ENCODE measurements at places on chromosomes 5 and 9.

DNA sequence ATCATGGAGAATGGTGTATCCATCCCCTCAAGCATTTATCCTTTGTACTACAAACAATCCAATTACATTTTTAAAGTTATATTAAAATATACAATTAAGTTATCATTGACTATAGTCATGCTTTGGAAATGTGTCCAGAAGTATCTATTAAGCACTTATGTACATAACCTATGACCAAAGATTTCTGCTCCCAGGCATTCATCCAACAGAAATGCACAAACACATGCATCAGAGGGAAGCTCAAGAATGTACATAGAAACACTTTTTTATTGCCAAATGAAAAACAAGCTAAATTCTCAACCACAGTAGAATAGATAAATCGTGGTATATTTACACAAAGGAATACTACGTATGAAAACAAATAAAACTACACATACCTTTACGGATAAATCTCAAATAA lies 700.5 kb upstream of the ZNF608 start:
- DNase-seq: peak; percentile 44

DNA sequence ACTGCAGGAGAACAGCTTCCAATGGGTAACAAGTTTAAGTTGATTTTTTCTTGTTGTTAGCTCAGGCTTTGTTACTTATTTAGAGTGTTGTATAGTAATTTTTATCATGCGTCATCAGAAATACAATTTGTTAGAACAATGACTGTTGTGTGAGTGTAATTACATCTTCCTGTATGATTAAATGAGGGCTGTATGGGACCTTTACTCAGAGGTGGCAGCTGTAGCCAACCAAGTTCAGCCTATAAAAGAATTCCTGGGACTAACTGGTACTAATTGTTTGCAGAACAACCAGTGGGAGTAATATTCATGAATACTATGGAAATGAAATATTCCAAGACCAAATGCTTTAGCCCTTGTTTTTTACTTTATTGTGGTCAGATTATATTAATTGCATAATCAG lies 30.8 kb upstream of the TJP2 start:
- DNase-seq: no peak

- DNase-seq: no peak
Observed at GRCh38 chr5:81182396-81183390, 50.4 kb upstream of the CKMT2 start.

GRCh38 chr5:45691656-45692055 lies 4.5 kb downstream of the HCN1 start:
- no peak for DNase-seq

GRCh38 chr5:37738057-37738691 lies 101.7 kb downstream of the GDNF start:
- peak; percentile 78 for DNase-seq

GRCh38 chr5:100576217-100576751 lies 41.1 kb downstream of the FAM174A start:
- DNase-seq: no peak

GRCh38 chr5:82119889-82120288 lies 148.1 kb downstream of the ATG10 start:
- no peak for DNase-seq

GRCh38 chr9:92626484-92626883 lies 43.4 kb downstream of the IPPK start:
- no peak for DNase-seq

GRCh38 chr5:162288647-162289296 lies 221.2 kb downstream of the GABRG2 start:
- DNase-seq: no peak

- DNase-seq: no peak
Observed at GRCh38 chr9:18237776-18238175, 236.2 kb upstream of the ADAMTSL1 start.

GRCh38 chr9:130110596-130111021 lies 56.9 kb downstream of the GPR107 start:
- DNase-seq: no peak

DNA sequence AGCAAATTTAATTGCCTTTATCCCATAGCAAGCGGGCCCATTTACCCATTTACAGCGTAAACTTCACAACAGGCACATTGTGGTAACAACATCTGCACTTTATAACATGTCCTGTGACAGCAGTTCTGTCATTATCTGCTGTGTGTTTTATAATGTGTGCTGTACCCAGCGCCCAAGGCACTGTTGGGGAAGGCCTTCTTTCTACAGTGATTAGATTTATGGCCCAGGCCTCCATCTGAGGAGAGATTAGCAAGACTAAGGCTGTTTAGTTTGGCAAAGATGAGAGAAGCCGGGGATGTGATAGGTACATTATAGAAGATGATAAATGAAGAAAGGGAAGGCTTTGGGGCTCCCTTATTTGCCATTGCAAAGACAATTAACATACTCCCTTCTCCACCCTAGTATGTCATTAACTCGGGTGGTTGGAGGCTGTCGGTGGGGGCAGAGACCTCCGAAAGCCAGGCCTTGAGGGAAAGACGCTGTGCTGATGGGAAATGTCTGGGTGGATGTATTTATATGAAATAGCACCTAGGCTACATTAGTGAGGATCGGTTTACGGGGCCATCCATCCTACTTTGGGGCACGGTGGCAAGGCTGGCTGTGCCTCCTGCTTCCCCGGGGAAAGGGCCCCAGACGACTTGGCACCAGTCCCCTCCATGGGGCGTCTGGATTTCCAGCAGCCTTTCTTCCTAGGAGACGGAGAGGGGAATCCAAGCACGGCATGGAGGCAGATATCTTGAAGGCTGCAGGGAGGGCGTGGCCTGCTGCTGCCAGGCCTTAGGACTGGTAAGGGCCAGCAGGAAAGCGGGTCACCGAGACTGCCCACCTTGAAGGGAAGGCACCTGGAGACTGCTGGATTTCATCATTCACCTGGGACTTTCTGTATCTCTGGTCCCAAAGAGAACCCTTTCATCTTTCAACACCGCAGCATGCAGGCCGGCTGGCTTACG lies 64.3 kb upstream of the PTCH1 start:
- DNase-seq: no peak

- no peak for DNase-seq
Observed at GRCh38 chr5:13932011-13932410, 12.5 kb downstream of the DNAH5 start.

GRCh38 chr9:135392511-135392910 lies 87.1 kb upstream of the PPP1R26 start:
- no peak for DNase-seq

DNA sequence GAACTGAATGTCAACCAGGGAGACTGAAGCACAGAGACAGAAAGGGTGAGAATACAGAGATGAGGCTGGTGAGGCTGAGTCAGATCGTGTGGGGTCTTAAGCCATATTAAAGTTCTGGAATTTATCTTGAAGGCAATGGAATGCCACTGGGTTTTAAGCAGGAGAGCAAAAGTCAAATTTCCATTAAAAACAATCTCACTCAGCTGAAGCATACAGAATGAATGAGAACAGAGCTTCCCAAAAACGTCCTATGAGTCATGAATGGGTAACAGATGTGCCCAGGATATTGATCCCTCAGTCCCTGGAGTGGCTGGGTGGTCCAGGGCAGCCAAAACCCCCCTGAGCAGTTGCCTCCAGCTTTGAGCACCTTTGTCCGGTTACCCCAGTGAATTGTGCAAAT lies 44.9 kb downstream of the PFDN1 start:
- no peak for DNase-seq

- DNase-seq: no peak
Observed at GRCh38 chr5:80468131-80468530, 19.8 kb upstream of the FAM151B start.

DNA sequence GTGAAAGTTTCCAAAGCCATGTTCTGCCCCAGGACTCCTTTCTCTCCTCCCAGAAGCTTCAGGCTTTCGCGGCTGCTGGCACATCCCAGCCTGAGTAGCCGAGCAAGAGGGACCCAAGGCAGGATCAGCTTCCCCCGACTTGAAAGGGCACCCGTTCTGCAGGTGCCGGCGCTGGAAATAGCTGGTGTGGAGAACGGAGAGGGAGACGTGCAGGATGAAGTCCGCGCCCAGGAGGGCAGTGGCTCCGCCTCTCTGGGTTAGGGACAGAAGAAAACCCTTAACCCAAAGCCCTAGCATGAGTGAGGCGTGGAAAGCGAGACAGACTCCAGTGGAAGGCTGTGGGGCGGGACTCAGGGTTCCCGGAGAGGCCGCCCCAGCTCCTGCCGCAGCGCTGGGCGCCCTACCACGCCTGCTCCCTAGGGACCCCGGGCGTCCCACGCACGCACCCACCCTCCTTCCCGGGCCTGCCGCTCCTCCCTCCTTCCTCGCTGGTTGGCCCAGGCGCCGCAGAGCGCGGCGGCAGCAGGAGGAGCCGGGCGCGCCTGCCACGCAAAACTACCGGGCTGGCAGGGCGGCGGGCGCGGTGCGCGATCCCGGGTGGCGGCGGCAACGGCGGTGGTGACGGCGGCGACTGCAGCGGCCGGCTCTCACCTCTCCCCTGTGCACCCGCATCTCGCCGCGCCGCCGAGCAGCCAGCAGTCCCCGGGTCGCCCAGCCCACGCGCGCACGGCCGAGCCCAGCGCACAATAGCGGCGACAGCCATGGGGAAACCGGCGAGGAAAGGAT lies at the start of gene SLC1A1:
SLC1A1 (plus strand) TSS at position 550 of the 786 bp plus-strand sequence; CDS start at position 762, 212 bp downstream.
- no peak for DNase-seq

GRCh38 chr5:13659391-13659790 lies 285.1 kb downstream of the DNAH5 start:
- no peak for DNase-seq

DNA sequence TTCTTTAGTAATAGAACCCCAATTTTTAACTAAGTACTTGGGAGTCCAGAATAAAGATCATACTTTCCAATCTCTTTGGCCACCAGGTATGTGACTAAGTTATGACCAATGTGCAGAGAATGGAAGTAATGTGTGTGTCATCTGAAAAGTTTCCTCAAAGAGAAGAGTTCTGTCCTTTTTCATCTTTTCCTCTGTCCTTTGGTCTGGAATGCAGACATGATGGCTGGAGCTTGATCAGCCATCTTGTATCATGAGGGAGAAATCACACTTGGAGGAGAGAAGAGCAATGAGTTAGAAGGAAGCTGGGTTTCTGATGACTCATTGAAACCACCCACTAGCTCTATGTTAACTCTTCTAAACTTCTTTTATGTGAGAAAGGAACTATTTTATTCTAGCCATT lies 5.5 kb upstream of the CPEB4 start:
- DNase-seq: no peak

- no peak for DNase-seq
Observed at GRCh38 chr9:83304686-83305085, 233.5 kb downstream of the FRMD3 start.

DNA sequence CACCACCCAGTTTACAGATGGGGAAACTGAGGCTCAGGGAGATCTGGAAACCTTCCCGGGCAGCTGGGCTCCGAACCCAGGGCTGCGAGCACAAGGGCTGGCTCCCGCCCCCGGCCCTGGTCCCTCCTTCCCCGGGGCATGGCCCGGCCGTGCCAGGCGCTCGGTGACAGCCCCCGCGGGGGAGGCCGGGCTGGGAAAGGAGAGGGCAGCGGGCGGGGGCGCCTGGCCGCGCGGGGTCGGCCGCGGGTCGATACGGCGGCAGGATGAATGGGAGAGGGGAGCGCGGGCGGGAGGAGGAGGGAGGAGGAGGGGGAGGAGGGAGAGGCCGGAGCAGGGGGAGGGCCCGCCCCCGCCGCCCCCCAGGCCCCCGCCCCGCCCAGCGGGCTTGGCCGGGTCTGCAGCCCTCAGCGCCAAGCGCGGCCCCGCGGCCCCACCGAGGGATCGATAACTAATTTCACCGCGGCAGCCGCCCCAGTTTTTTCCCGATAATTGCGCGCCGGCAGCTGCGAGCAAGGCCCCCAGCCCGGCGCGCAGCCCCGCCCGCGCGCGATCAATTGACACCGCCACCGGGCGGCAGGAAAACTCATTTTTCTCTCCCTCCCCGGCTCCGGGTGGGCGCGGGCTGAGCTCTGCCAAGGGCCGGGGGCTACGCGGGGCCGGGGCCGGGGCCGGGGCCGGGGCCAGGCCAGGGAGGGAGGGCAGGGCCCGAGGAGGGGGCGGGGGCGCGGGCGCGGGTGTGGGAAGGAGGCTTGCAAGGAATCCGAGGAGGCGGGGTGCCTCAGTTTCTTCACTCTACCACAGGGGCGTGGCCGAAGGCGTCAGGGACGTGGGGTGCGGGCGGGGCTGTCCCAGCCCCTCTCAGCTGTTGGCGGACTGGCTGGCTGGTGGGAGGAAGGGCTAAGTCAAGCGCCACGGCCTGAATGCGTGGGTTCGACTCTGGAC lies 52.1 kb downstream of the C9orf50 start:
- DNase-seq: no peak

DNA sequence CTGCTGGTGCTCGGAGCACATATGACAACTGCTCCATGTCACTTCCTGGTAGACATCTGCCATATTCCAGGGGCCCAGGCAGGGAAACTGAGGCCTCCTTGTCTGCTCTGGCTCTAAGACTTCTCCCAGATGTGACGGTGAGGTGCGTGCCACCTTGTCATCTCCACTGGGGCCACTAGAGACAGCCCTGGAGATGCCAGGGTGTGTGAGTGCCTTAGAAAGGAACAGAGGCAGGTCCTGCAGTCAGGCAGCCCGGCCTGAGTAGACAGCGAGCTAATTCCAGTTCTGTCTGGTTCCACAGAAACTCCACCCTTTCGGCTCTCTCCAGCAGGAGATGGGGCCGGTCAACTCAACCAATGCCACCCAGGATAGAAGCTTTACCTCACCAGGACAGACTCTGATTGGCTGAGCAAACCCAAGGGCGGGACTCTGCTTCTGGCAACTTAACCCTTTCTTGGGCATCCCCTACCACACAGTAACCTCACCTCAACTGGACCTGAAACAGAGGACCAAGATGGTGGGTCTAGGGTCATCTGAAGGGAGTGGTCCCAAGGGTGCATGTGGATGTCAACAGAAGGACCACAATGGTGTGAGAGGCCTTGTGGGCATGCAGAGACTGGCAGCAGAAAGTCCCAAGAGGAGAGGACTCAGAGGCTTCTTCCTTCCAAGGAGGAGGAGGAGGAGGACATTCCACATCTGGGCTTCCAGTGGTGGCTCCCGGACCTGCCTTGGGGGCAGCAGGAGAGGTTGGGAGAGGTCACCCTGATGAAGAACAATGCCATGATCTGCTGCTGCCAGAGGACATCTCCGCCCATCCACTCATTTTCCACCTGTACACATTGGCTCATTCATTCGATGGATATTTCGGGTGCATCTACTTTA lies 77.7 kb downstream of the RGS3 start:
- no peak for DNase-seq

DNA sequence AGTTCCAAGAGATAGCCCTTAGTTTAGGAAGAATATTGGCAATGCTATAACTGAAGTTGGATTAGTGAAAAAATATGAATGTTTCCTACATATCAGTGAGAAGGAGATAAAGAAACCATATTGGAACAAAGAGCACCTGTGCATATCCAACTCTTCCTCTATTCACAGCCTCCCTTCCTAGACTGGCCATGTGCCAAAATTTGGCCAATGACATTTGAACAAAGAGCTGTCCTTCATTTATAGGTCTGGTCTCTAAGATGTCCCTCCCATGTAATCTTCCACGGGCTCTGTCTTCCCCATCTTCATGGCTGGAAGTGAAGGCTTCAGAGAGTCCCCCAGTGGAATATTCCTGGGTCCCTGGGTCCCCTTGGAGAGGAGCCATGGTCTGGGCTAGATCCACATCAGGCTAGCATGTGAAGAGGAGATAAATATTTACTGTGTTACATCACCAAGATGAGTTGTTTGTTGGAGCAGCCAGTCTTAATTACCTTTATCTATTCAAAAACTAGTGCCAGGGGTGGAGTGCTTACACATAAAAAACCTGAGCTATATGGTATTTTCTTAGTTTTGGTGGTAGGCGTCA lies 190.0 kb upstream of the S1PR3 start:
- no peak for DNase-seq

All from epithelial cell of prostate (primary cell).